ENCODE measurements at places on chromosomes 13 and 19.

DNA sequence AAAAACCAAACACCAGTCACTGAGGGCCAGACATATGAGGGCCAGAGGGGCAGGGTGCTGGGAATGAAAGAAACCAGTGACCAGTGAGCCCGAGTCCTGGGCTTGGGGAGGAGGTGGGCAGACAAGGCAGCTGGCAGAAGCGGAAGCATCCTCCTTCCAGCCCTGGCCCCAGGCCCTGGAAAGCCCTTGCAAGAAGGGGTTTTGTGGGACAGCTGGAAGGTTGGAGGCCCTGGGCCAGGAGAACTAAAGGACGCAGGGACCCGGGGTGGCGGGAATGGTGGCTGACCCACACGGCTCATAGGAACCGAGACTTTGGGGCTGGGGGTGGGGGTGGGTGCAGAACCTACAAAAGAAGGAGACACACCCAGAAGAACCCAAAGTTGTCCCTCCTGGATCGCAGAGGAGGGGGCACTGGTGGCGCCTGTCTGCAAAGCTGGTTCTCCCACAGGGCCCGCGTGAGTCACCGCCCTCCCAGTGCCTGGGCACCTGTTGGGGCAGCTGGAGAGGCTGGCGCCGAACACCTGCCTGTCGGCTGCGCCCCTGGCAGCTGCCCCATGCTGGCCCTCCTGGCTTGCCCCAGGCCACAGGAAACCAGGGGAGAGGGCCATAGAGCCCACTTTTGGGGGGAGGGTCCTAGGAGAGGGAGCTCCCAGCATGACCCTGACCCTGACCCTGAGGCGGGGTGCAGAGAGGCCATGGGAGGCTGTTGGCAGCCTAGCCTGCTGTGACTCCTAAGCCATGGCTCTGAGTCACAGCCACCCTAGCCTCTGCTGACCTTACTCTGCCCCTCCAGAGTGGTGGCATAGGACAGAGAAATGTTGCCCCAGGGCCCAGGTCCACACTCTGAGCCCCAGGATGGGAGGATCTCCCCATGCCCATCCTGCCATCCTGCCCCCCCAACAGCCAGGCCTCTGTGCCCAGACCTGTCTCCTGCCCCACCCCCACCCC is 802 bp downstream of the DMPK start:
- no peak for ATAC-seq

- no peak for ATAC-seq
Observed at GRCh38 chr13:68099631-68100030, 869.5 kb upstream of the PCDH9 start.

GRCh38 chr19:46692918-46693722 is 23.8 kb downstream of the PRKD2 start:
- ATAC-seq, result no peak

DNA sequence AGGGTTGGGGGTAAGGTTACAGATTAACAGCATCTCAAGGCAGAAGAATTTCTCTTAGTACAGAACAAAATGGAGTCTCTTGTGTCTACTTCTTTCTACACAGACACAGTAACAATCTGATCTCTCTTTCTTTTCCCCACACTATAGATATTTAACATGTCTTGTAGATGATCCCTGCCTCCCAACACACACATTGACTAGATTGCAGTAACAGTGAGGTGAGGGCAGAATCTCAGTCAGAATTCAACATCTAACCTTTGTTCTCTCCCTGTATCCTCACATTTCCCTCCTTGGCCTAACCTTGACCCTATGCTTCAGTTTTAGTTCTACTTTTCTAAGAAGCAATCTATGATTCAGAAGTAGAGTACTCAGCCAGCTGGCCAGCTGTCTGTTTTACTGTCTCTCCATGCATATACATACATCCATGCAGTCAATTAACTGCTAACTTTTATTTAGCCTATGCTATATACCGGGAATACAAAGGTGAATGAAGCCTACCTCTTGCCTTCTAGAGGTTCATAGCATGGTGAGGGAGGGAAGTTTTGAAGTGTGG is 18.1 kb downstream of the DNAJC15 start:
- no peak for ATAC-seq

GRCh38 chr19:38488776-38489481 is 55.4 kb downstream of the RYR1 start:
- ATAC-seq, result no peak

- no peak for ATAC-seq
Observed at GRCh38 chr19:35399231-35399630, 28.4 kb downstream of the GPR42 start.
